ENCODE measurements at places on chromosomes 13 and 19. TPM values are rescaled to one million over a fixed set of nuclear protein-coding genes. Genes with fewer than 3 reads are reported as not detected.

The MRPS31 gene
- 40.5 TPM for total RNA-seq

The DENND1C gene
- total RNA-seq: not detected

GRCh38 chr13:68026077-68026476, 795.9 kb upstream of the PCDH9 start:
- DNase-seq: no peak

- no peak for DNase-seq
These were observed at the start of gene SPINT2 for GRCh38 chr19:38264486-38265212. SPINT2 (plus strand) TSS chr19:38264573; CDS start chr19:38264893, 320 bp downstream.

GRCh38 chr19:38691938-38692457, 44.5 kb downstream of the ACTN4 start:
- peak; percentile 93 for DNase-seq

DNA sequence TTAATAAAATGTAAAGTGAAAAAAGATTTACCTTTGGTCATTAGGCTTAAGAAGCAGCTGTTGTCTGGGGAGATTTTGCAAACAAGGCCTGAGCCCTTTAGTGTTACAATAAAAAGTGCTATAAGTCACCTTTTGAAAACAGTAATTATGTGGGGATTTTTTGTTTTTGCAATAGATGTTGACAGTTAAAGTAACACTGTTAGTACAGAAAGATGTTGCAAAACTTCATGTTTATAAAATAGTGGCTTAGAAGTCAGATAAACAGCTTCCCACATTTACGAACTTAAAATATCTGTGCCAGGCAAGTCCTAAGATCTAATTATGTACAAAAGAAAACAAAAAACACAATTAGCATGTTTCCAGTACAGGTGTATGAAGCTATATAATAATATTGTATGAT, 138.0 kb upstream of the IRS2 start:
- DNase-seq: no peak

- DNase-seq: no peak
These were observed 5.8 kb downstream of the TM9SF2 start for GRCh38 chr13:99507054-99507453.

DNA sequence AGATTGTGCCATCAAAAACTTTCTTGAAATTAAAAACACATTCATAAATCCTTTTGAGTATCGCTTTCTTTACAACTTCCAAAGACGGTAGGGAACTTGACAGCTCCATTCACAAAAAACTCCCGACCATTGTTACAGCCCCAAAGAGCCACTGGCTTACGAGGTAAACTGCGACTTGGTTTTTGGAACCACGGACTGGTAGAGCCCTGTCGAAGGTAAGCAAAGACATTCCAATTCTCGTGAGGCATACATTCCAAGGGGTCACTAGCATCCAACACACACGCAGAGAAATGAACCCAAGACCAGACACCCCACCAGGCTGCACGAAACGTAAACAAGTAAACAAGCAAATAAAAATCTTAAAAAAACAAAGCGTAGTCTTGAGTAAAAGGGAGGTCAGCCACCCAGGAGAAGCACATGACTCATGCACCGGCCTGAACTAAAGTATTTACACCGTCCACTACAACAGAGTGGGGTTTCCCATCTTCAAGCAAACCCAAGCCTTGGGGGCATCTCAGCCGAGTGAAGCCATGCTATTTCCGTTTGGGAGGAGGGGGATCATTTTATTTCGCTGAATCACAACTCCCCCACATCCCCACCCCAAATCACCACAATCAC, 1.4 kb downstream of the BRD4 start:
- DNase-seq: peak; percentile 80

GRCh38 chr13:99353836-99354235, 46.6 kb upstream of the GPR183 start:
- peak; percentile 53 for DNase-seq

GRCh38 chr13:22836475-22836874, 344.3 kb upstream of the SGCG start:
- no peak for DNase-seq

DNA sequence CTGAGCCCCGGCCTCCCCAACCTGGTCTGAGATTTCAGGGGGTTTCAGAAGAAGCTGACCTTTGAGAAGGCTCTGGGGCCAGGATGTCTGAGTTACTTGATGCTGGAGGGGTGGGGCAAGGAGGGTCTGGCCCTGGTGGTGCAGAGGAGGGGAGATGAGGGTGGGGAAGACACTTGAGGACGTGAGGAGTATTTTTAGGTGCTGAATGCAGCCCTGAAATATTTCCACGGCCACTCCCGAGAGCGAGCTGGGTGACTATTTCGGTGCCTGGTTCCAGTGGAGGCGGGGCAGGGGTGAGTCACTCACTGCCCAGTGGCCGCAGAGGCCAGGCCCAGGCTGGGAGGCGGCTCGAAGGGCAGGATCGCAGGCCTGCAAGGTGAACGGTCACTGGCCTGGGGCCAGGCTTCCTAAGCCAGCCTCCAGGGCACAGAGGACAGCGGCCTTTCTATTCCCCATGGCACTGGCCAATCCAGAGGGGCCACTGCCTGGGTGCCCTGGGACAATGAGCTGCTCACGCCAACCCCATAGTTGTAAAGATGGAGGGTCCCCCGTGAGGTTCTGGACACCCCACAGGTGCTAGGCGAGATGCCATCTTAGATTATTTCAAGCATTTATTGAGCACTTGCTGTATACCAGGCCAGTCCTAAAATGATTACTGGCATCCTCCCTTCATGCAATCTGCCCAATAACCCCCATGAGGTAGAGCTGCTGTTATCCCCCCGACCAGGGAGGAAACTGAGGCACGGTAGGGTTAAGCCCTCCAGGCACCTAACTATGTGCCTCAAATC, 19.7 kb upstream of the JUND start:
- no peak for DNase-seq

- peak; percentile 51 for DNase-seq
These were observed 7.7 kb downstream of the TECR start for GRCh38 chr19:14536926-14537692.

DNA sequence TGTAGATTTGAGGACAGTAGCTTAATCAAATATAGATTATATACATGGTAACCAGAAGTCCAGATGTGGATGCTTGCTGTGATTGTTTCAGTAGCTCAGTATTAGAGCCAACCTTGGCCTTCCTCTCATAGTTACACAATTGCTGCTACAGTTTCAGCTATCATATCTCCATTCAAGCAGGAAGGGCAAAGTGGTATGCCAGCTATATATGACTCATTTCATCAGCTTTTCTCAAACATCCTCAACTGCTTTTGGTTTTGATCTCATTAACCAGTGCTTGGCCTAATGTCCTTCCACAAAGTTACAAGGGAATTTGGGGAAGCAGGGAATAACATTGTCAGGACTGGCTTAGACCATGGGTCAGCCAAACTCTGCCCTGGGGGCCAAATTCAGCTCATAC, 73.0 kb upstream of the MAB21L1 start:
- peak; percentile 49 for DNase-seq

GRCh38 chr19:18477974-18478373, 40.0 kb upstream of the ISYNA1 start:
- no peak for DNase-seq

Measured in Daoy (cell line).